ENCODE measurements at places on chromosomes 16 and 17. TPM values are rescaled to one million over a fixed set of nuclear protein-coding genes. Genes with fewer than 3 reads are reported as not detected.

Gene CA4
- total RNA-seq, result not detected

Gene ARHGAP44
- 0.40 TPM for total RNA-seq

DNA sequence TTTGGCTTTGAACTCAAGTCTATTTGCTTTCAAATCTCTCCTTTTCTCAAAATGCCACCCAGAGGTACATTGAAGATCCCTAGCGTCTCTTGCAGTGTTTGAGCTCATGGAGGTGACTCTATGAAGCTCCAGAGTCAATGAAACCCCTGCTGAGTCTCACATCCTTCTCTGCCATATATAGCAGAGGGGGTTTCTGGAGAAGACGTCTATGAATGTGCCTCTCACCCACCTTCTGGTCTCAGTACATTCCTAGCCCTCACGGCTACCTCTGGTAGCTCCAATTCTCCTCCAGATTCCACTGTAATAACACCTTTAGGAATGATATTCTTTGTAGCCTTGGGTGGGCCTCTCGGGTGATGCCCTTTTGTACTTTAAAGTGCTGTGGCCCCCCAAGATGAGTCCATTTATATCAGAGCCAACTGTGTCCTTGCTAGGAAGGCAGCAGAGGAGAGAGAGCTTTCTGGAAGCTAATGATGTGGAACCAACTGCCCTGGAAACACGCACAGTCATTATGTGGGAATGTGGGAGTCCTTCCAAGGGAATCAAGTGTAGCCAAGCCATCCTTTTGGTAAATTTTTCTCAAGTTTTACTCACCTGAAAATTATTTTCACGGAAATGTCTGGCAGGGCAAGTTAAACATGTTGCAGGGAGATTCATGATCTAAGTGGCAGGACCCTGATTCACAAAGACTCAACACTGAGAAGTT, 123.4 kb downstream of the ASIC2 start:
- DNase-seq, result peak; percentile 75
- no peak overlapping the region for H3K27ac ChIP-seq
- H3K4me1 ChIP-seq, result peaks cover 17% of the 10 kb centered on the region
- no peaks in the 10 kb centered on the region for H3K36me3 ChIP-seq
- H3K27me3 ChIP-seq, result no peaks in the 10 kb centered on the region

DNA sequence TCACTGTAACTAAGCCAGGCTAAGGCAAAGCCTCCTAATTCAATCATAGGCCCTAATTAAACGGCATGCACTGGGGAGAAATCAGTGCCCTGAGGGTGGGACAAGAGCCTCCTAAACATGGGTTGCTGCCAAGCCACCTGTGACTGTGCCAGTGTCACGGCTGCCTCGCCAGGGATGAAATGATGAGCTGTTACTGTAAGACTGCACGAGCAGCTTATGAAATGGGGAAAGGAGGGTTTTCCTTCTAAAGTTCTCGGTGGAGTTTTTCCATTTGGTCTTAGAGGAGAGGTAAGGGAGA, 12.7 kb downstream of the TMEM11 start:
- H3K27me3 ChIP-seq, result no peaks in the 10 kb centered on the region
- DNase-seq, result peak; percentile 9
- no peak overlapping the region for H3K27ac ChIP-seq
- H3K4me3 ChIP-seq, result no peak overlapping the region

GRCh38 chr16:27410761-27411160, 8.8 kb downstream of the IL21R start:
- no peaks in the 10 kb centered on the region for H3K4me1 ChIP-seq
- H3K27ac ChIP-seq, result no peak overlapping the region
- H3K27me3 ChIP-seq, result no peaks in the 10 kb centered on the region
- DNase-seq, result no peak
- H3K36me3 ChIP-seq, result no peaks in the 10 kb centered on the region

- H3K36me3 ChIP-seq, result no peaks in the 10 kb centered on the region
- H3K27ac ChIP-seq, result no peak overlapping the region
- no peaks in the 10 kb centered on the region for H3K27me3 ChIP-seq
- H3K4me1 ChIP-seq, result no peaks in the 10 kb centered on the region
- no peak overlapping the region for H3K4me3 ChIP-seq
These were observed 185.5 kb downstream of the RBFOX1 start for GRCh38 chr16:7518158-7518557.

- H3K27ac ChIP-seq, result no peak overlapping the region
- H3K4me3 ChIP-seq, result no peak overlapping the region
- peaks cover 87% of the 10 kb centered on the region for H3K27me3 ChIP-seq
- H3K4me1 ChIP-seq, result no peaks in the 10 kb centered on the region
- H3K36me3 ChIP-seq, result no peaks in the 10 kb centered on the region
These were observed 41.3 kb downstream of the TMEM100 start for GRCh38 chr17:55681342-55681700.
